ENCODE measurements at places on chromosomes 16 and 17.

GRCh38 chr17:55816532-55817396, 65.9 kb downstream of the PCTP start:
- H3K27me3 ChIP-seq = no peaks in the 10 kb centered on the region
- no peaks in the 10 kb centered on the region for H3K4me1 ChIP-seq
- H3K36me3 ChIP-seq = no peaks in the 10 kb centered on the region
- no peak for DNase-seq
- H3K4me3 ChIP-seq = no peak overlapping the region
- H3K27ac ChIP-seq = no peak overlapping the region

- H3K4me3 ChIP-seq = no peak overlapping the region
- H3K36me3 ChIP-seq = no peaks in the 10 kb centered on the region
- no peak for DNase-seq
- H3K27ac ChIP-seq = no peak overlapping the region
- no peaks in the 10 kb centered on the region for H3K4me1 ChIP-seq
- H3K27me3 ChIP-seq = no peaks in the 10 kb centered on the region
These were observed 155.3 kb downstream of the CYB561 start for GRCh38 chr17:63290784-63291183.

DNA sequence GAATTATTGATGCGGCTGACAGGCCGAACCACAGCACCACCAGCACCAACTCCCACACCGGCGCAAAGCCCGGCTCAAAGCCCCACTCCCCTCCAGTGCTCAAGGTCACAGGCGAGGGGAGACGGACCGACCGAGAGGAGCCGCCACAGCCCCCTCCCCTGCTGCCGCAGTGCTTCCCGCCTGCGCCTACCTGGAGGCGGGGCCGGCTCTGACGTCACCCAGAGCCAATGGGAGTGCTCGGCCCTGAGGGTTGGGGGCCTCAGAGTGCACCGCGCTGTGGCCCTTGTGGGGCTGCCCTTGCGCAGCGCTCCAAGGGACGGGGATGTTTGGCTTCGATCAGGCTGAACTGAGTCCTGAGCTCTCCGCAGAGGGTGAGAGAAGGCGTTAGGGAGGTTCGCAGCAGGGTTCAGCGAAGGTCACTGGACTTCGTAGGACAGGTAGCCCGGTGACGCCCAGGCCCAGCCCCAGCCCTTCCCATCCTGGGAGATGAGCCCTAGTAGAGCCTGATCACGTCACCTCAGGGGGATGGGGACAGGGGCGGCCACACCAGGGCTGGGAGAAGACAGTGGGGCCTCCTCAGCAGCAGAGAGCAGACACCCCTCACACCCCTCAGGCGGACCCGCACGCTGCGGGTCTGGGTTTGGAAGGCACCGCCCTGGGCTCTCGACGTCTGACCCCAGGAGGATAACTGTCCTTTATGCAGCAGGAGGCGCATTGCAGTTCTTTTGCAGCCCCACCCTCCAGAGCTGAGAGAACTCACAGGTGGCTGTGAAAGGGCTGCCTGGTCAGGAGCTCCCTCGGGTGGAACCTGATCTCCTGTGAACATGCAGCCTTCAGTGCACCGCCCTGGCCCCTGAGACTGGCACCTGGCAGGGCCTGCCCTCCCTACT, 1.5 kb downstream of the NDRG4 start:
- no peak overlapping the region for H3K27ac ChIP-seq
- DNase-seq = no peak
- no peaks in the 10 kb centered on the region for H3K27me3 ChIP-seq

GRCh38 chr17:75970011-75970523, 8.9 kb downstream of the ACOX1 start:
- DNase-seq = no peak
- H3K27me3 ChIP-seq = no peaks in the 10 kb centered on the region
- no peak overlapping the region for H3K27ac ChIP-seq
- H3K36me3 ChIP-seq = peaks cover 14% of the 10 kb centered on the region
- no peak overlapping the region for H3K4me3 ChIP-seq
